ENCODE measurements at places on chromosomes 16 and 17. TPM values are rescaled to one million over a fixed set of nuclear protein-coding genes. Genes with fewer than 3 reads are reported as not detected.

DNA sequence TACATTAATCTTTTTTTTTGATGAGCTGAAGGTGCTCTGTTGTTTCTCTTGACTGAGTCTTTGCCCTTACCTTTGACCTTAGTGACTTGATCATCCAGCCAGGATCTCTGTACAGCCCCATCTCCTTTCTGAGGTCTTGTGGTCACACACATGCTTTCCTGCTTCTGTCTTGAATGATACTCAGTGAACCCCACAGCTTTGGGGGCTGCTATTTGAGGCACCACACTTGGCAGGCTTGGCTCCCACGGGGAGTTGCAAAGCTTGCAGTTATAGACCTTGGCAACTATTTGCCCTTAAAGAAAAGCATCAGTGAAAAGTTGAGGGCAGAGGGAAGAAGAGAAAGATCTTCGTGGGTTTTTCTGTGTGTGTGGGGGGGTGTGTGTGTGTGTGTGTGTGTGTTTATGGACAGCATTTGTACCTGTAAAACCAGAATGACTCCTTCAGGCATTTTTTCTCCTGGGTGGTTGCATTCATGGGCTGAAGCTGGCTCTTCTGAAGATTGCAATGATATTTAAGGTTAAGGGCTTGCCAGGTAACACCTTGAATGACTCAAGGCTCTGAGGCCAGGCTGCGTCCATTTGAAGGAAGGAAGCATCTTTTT is 101.6 kb downstream of the MSI2 start:
- DNase-seq: no peak

GRCh38 chr16:70573451-70574121 is 50.0 kb downstream of the SF3B3 start:
- peak; percentile 97 for DNase-seq

GRCh38 chr16:53773150-53773846 is 69.3 kb downstream of the FTO start:
- peak; percentile 73 for DNase-seq

DNA sequence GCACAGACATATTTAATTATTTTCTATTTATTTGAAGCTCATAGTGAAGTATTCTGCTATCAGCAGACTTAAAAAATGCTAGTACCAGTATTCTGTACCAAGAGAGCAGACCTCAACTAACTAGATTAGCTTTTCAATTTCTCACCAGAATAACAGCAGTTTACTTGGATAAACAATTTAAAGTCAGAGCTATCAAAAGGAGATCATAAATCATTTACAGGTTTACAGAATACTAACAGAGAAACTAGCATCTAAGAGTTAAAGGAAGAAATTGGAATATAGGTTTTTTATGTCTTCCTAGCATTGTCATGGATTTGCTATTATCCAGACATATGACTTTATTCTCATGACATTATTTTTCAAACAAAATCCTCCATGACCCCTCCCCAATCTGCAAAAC is 3.4 kb downstream of the SPOP start:
- no peak for DNase-seq

DNA sequence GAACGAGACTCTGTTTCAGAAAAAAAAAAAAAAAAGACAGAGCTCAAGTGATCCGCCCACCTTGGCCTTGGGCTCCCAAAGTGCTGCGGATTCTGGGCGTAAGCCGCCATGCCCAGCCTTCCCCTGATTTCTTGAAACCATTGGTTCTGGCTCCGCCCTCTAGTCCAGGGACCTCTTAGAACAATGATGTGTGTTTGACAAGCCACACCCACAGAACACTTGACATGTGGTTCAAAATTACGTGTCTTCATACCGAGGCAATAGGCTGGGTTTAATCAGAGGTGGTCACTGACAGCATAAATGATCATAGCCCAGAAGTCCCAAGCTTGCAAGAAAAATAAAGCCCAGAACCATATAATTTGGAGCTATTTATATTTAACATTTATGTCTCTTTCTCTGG is 23.0 kb downstream of the KNOP1 start:
- DNase-seq: no peak

The SECTM1 gene
- 2.6 TPM for polyA plus RNA-seq

DNA sequence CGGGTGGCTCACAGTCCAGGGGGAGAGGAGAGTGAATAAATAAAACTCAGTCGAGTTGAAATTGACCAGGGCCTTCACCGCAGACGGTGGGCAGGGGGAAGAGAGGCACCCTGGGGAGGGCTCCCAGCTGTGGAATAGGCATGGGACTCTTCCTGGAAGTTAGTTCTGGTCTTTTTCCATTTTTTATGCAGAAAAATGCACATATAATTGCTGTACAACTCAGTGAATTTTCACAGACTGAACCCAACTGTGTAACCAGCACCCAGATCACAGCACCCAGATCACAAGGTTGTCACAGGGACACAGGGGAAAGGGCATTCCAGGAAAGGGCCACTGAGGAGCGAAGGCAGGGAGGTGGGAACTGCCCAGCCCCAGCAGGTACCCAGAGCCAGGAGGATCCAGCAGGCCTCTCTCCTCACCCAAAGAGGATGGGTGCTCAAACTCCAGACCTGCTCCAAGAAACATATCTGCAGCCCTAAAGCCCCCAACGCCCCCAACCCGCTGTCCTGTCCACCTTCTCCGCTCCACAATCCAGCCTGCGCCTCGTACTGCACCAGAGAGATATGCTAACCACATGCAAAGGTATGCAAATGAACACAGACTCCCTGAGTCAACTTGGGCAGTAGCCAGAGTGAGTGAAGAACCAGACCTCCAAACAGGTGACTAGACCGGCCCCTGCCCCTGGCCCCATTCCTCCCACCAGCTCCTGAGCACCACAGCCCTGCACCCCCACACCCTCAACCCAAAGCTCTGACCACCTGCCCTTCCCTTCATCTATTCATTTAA is 29.1 kb upstream of the EIF1 start:
- no peak for DNase-seq

- peak; percentile 76 for DNase-seq
Observed at GRCh38 chr17:61551255-61551742, 39.7 kb downstream of the NACA2 start.

DNA sequence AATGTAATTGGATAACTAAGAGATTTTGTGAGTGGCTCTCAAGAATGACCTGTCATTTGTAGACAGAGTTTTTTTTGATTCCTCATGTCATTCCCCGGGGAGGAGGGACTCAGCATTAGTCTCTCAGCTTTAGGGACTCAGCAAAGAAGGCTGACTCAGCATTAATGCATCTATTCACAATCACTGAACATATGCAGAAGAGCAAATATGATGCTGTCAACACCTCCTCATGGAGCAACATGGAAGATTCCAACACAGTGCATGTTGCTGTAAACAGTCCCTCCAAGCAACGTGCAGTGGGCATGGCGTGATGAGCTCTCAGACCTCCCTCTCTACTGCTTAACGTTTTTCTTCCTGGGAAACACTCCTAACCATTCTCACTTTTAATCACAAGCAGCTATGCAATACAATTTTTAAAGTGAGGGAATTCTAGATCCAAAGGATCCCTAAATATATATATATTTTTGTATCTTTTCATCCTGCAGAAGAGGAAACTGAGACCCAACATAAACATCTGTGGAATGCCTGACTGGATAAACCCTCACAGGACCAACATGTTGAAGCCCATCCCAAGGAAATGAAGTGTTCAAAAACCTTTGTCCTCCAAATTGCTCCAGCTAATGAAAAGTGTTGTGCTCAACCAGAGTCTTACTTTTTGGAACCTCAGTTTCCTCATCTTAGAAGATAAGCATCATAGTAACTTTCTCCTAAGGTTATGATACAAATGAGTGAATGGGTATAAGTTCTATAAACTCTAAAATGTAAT is 38.9 kb downstream of the TMEM100 start:
- DNase-seq: no peak

DNA sequence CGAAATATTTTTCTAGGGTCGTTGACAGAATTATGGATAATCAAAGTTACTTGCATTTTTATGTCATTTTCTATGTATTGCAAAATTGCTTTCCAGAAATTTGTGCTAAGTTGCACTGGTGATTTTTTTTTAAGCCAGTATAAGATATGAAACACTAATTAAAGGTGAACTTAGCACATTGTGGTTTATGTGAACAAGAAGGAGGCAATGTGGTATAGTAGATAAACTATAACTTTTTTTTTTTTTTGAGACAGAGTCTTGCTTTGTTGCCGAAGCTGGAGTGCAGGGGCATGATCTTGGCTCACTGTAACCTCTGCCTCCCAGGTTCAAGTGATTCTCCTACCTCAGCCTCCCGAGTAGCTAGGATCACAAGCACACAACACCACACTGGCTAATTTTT is 13.2 kb downstream of the DGKE start:
- DNase-seq: no peak

GRCh38 chr17:73297934-73298861 is 13.6 kb downstream of the CDC42EP4 start:
- no peak for DNase-seq

- no peak for DNase-seq
Observed at GRCh38 chr16:46991729-46992704, 18.5 kb upstream of the DNAJA2 start.

The RPL26 gene
- polyA plus RNA-seq: 3,557 TPM

DNA sequence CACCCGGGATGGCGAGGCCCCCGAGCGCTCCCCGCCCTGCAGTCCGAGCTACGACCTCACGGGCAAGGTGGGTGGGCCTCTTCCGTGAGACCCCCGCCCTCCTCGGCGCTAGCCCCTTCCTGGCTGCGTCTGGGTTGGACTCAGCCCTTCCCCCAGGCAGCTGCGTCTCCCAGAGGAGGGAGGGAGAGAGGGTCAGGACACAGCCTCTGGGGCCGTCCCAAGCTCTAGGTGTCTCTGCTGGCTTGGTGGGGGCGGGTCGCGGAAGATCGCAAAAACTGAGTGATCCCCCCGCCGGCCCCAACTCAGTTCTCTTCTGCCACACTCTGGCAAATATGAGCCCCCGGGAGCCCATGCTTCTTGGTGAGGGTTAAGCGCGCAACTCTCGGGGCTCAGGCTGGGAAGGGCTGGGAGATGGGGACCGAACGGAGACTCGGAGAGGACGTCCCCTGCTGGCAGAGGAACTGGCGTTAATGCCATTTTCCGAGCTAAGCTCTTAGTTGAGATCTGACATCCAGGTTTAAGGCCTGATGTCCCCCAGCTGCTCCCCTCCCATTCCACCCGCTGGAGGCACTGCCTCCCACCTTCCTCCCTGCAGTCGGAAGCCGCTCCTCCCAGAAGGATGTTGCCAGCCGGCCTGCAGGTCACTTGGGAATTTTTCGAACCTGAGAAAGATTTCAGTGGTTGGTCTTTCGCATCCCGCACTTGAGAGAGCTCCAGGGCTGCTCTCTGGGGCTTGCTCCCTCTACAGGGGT is 419 bp downstream of the RAB37 start:
- no peak for DNase-seq

Data from muscle of leg (tissue), 16 donors.